ENCODE measurements at places on chromosomes 13 and 19.

GRCh38 chr19:41540041-41540695, 35.8 kb upstream of the CEACAM21 start:
- no peak for DNase-seq

- peak; percentile 15 for DNase-seq
Measured at GRCh38 chr13:113114511-113115362, 7.9 kb upstream of the F10 start.

- no peak for DNase-seq
Measured at GRCh38 chr19:48656840-48657474, 11.0 kb upstream of the CA11 start.

GRCh38 chr13:49357694-49358093, 86.2 kb downstream of the CAB39L start:
- no peak for DNase-seq

DNA sequence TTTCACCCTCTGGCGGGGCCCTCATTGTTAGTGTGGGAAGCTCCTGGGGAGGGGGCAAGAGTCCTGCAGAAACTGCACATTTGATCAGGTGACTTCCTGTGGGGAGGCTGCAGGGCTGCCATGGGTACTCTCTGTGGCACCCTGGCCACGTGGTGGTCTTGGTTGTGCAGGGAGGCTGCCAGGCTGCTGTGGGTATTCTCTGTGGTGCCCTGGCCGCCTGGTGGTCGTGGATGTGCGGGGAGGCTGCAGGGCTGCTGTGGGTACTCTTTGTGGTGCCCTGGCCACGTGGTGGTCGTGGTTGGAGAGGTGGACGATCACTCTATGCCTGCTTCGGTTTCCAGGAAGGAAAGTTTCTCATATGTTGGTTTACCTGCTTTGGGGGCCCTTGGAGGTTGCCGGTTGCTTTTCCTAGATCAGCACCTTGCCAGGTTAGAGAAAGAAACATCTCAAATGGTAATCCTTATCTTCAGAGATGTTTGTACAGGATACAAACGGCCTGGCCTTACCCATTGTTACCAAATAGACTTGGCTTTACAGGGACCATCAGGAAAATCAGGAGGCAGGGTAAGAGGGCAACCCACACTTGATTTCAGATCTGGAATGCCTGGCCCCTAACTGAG, 22.9 kb downstream of the TEX29 start:
- peak; percentile 31 for DNase-seq

GRCh38 chr19:55678121-55678671, 3.2 kb downstream of the EPN1 start:
- peak; percentile 48 for DNase-seq

GRCh38 chr19:33998739-33999345, 173.5 kb upstream of the LSM14A start:
- DNase-seq = no peak

- DNase-seq = no peak
Measured at GRCh38 chr13:44664308-44664707, 88.2 kb upstream of the TSC22D1 start.

DNA sequence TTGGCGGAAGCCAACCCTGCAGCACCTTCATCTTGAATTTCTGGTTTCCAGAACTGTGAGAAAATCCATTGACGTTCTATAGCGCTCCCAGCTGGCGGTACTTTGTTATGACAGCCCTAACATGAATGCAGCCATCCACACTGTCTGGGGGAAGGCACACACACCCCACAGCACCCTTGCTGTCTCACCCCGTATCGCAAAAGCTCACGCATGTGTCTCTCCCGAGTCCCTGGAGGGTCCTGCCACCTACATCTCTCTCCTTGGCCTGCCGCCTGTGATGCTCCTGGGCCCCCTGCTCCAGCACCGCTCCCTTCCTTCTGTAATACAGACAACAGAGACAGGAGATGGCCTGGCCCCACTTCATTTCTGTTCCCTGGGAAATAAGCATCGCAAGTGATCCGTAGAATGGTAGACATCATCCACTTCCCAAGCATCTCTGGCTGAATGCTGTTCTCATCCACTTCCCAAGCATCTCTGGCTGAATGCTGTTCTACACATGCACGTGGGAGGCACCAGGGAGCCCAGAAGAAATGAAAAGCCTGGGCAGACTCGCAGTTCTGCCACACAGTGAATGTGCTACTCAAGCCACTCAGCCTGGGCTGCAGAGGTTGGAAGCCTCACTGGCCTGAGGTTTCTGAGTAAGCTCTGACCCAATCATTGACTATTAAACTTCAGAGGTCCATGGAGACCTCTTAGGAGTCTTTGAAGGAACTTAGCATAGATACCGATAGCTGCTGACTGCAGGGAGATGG, 29.6 kb downstream of the EPN1 start:
- no peak for DNase-seq

DNA sequence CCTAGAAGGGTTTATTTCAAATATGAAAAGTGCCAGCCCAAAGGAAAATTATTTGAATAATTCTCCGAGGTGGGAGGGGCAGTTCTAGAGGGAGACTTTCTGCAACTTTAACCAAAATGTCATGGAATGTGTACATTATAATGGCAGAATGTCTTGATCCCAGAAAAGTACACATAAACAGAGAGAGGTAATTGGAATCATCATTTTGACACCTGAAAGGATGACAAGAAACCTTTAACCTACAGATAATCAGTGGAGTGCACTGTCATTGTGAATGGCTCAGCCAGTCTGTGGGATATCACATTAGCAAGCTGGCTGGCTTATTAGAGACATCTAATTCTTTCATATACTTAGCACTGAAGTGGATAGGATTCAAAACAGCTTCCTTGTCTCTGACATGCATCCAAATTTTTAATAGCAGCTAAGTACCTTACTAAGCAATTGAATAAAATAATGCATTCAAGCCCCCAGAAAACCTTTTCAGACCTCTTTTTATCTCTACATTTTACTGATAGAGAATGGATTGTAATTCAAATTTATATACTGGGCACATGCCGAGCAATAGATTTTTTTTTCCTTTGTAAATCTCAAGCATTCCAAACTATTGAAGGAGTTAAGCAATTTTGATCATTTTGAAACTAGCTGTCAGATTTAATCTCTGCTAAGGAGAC, 468.6 kb downstream of the COG6 start:
- no peak for DNase-seq

GRCh38 chr13:33033051-33033812, 17.0 kb downstream of the KL start:
- peak; percentile 31 for DNase-seq

GRCh38 chr19:1756264-1756663, 3.0 kb downstream of the ONECUT3 start:
- no peak for DNase-seq

DNA sequence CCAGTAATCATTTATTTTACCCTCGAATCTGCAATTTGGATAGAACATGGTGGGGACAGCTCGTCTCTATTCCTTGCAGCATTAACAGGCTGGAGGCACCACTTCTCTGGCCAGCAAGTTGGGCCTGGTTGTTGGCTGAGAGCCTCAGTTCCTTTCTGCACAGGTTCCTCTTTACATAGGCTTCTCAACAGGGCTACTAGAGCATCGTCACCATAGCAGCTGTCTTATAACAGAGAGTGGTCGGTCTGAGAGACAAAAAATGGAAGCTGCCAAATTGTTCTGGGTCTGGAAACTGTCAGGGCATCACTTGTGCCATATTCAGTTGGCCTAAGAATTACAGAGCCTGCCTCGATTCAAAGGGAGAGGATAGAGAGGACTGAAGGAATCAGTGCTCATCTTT, 86.7 kb downstream of the DNAJC15 start:
- DNase-seq = no peak

- DNase-seq = peak; percentile 66
Measured at GRCh38 chr19:3606690-3607289, at the start of gene TBXA2R. TBXA2R (minus strand) TSS chr19:3606875; CDS start chr19:3600634, 6,241 bp downstream.

- DNase-seq = no peak
Measured at GRCh38 chr13:62388515-62388914, 972.9 kb upstream of the PCDH20 start.

GRCh38 chr13:35477386-35477946, 977 bp upstream of the MAB21L1 start:
- DNase-seq = no peak

GRCh38 chr19:54307389-54308020, 5.5 kb downstream of the LILRA5 start:
- no peak for DNase-seq

DNA sequence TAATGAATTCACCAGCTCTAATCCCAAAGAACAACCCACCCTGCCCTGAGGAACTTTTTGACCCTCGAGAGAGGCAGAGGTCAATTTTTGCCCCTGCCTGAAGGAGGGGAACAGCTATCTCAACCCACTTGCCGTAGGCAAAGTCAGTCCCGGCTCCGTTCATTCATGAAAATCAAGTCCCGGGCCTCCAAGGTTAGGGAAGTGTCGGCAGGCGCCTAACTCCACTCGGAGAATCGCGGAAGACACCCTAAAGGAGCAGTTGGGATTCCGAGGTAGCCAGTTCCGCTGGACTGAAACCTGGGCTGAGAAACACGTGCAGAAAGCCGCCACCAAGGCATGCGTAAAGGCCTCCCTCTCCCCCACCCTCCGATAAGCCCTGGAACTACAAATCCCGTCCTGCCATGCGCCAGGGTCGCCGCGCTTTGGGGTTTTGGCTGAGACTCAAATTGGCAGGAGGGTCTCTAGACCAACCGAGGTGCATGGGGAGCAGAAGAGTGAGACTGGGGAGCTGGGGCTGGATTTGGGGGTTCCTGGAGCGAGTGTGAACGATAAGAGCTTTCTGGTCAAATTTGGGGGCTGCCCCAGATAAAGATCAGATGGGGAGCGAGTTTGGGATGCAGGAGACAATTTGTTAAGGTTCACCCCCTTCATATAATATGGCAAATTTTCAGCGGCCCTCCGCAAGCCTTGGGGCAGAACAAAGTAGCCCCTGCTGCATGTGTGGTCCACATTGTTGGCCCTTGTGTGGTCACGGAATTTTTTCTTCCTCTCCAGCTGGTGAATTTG, at the start of gene TNPO2:
TNPO2 (minus strand) TSS at position 292 of the 786 bp plus-strand sequence. CDS start 2,955 bp downstream, outside the sequence.
- no peak for DNase-seq

DNA sequence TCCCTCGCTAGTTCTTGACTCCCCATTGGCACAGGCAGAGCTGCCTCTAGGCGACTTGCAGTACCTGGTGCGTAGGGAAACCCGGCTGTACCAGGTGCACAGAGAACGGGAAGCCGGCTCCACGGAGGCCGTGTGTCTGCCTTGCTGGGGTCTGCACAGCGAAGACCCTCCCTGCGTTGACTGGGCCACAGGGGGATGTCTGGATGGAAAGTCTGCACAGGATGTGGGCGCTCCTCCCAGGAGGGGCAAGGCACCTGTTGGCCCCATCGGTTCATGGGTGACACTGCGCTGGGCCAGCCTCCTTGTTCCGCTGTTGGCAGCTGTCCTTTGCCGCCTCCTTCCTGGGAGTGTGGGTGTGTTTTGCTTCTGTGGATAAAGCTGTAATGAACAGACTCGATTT, 138.3 kb downstream of the TEX29 start:
- no peak for DNase-seq
